ENCODE measurements at places on chromosomes 5 and 9. TPM values are rescaled to one million over a fixed set of nuclear protein-coding genes. Genes with fewer than 3 reads are reported as not detected.

Gene LOX
- total RNA-seq: 38.7 TPM

GRCh38 chr9:137956688-137957385, 79.3 kb downstream of the CACNA1B start:
- no peak for DNase-seq

GRCh38 chr5:99305045-99305580, 376.3 kb upstream of the CHD1 start:
- DNase-seq: no peak

DNA sequence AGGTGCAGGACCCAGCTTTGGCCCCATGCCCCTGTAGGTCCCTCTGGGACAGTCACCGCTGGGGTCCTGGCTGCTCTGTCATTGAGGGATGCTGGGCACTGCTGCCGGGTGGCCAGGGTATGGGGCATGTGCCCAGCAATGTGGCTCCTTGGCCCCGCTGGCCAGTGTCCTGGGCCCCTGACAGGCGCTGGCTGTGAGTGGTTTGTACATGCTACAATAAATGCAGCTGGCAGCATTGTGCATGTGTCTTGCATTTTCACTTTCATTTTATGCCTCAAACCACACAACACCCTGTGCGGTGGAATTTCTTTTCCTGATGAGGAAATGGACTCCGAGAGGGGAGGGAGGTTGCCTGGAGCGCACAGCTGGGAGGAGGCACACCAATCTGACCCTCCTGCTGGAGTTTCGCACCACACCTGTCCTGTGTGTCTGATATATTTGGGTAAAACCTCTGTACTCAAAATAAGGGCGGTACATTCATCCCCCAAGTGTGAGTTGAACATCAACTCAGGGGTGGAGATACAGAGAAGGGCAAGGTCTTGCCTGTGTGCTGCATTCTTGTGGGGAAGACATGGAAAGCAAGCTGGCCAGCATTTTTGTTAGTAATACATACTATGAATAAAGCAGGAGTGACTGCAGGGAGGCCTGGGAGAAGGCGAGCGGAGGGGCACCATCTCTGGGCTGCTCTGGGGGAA, 11.7 kb downstream of the TSPAN17 start:
- peak; percentile 66 for DNase-seq

Data from renal cortical epithelial cell (primary cell).